CD4-positive, alpha-beta T cell treated with Interleukin-6 at 100 ng/mL for 8 hours (primary cell): ENCODE measurements at places on chromosomes 1 and 21.

DNA sequence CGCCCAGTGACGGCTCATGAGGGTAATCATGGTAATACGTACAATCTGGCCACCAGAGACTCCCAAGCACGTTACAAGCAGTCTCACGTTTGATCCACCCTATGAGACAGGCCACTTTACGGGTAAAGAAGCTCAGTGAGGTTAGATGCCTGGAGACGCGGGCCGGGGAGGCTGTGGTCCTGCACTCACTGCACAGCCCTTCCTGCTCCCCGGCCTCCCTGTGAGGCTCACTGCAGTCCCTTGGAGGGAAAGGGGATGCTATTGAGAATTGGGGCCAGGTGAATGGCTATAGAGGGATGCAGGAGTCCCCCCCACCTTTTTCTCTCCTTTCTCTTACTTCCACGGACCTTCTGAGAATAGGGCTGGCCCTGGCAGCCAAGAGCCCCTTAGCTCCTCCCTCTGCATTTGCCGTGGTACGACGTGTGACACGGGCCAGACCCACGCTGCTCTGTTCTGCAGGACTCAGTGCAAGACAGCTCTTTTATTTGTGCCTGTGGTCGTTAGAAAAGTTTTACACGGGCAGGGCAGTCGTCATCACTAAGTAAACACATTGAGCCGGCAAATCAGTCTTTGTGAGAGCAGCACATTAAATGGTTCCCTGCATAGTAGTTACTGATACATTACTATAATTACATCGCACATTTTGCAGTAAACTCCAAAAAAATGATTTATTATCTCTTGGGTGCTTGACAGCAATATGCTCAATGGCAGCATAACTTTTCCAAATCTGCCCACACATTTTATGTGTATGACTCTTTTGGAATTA, 18.8 kb downstream of the KIF26B start:
- no peak for DNase-seq

GRCh38 chr1:169680377-169681019, 30.9 kb downstream of the SELL start:
- DNase-seq = no peak

DNA sequence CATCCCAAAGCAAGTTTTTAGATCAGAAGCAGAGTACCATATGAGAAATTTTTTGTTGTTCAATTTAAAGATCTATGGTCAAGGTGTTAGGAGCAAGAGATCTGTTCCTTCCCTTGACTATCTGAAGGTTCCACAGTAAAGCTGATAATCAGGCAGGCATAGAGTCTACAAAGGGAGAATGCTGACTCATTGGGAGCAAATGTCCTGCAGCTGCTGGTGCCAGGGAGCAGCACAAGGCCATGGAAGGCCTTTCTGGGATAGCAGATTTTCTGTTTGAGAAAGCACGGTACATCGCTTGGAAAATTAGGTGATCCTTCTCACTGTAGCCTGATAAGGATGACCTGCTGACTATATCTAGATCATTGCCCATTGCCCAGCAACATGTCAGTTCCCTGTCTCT, 210.1 kb upstream of the C1orf87 start:
- DNase-seq = no peak

DNA sequence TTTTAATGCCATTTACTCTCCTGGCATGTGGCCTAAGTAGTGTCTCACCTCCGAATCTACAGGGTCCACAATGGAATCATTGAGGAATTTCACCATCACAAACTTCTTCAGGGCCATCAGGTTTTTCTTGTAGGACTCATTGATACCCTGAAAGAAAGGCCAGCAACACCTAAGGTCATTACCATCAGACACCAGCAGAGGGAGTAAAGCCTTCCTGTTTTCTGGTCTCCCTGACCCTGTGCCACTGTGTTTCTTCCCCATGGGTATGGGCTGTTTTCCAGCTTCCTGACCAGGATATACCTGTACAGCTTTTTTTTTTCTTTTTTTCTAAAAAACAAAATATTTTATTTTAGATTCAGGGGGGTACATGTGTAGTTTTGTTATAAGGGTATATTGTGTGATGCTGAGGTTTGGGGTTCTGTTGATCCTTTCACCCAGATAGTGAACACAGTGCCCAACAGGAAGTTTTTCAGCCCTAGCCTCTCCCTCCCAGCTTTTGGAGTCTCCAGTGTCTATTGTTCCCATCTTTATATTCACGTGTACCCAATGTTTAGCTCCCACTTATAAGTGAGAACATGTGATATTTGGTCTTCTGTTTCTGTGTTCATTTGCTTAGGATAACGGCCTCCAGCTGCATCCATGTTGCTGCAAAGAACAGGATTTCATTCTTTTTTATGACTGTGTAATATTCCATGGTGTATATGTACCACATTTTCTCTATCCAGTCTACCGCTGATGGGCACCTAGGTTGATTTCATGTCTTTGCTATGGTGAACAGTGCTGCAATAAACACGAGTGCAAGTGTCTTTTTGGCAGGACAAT, 18.3 kb downstream of the PPT1 start:
- DNase-seq = peak; percentile 51

GRCh38 chr1:36938819-36939218, 95.5 kb downstream of the GRIK3 start:
- DNase-seq = no peak
